Activated CD4-positive, alpha-beta T cell treated with anti-CD3 and anti-CD28 coated beads, Interleukin-2, amount 50 U/mL, for 24 hours (primary cell): ENCODE measurements at places on chromosomes 2 and 18.

GRCh38 chr2:226339616-226340015, 460.0 kb downstream of the IRS1 start:
- no peak for DNase-seq

DNA sequence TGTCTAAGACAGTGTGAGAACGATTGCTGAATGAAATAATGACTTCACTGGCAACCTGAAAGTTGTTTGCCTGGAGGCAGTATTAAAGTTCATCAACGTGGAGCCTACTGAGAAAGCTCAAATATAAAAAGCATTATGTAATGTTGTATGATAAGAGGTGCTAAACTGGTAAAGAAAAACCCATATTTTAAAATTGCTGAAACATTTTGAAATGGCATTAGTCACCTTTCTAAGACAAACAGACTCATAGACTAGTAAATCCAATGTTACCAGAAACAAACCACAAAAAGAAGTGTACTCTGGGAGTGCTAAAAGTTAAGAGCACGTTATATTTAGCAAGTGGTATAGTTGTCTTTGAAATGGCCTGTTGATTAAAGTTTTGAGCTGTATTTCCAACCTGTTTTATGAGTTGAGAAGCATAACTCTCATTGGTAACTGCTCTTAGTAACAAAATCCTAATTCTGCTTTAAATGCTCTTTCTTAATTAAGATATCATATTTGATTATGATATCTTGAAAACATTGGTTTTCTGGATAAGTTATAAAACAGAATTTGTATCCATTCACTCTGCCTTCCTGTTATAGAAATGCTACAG, 62.7 kb downstream of the CYP1B1 start:
- no peak for DNase-seq

DNA sequence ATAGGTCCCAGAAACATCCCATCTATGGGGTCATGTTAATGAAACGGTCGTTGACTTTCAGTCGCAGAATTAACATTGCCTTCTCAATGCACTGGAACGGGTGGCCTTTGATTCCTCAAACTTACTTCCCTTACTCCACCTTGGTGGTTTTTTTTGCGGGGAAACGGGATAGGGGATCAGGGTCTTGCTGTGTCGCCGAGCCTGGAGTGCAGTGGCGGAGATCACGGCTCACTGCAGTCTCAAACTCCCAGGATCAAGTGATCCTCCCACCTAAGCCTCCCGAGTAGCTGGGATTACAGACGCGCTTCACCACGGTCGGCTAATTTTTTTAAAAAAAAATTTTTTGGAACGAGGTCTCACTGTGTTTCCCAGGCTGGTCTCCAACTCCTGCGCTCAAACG, 754 bp downstream of the ATG16L1 start:
- no peak for DNase-seq

DNA sequence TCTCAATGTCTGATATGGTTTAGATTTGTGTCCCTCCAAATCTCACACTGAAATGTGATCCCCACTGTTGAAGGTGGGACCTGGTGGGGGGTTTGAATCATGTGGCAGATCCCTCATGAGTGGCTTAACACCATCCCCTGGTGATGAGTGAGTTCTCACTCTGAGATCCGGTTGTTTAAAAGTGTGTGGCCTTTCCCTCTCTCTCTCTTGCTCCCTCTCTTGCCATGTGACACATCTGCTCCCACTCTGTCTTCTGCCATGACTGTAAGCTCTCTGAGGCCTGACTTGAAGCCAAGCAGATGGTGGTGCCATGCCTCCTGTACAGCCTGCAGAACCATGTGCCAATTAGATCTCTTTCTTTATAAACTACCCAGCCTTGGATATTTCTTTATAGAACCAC, 108.8 kb downstream of the RBMS1 start:
- no peak for DNase-seq

GRCh38 chr2:26640331-26640745, 828 bp downstream of the CIB4 start:
- no peak for DNase-seq

GRCh38 chr2:79695248-79695647, 182.4 kb downstream of the CTNNA2 start:
- no peak for DNase-seq

- DNase-seq = no peak
These were observed 27.6 kb downstream of the SLC40A1 start for GRCh38 chr2:189552991-189553404.

- DNase-seq = no peak
These were observed 223.2 kb upstream of the COPS8 start for GRCh38 chr2:236862526-236862925.

GRCh38 chr2:102892698-102893310, 131.0 kb downstream of the TMEM182 start:
- no peak for DNase-seq

GRCh38 chr2:96109361-96109680, 7.0 kb downstream of the ADRA2B start:
- DNase-seq = no peak

DNA sequence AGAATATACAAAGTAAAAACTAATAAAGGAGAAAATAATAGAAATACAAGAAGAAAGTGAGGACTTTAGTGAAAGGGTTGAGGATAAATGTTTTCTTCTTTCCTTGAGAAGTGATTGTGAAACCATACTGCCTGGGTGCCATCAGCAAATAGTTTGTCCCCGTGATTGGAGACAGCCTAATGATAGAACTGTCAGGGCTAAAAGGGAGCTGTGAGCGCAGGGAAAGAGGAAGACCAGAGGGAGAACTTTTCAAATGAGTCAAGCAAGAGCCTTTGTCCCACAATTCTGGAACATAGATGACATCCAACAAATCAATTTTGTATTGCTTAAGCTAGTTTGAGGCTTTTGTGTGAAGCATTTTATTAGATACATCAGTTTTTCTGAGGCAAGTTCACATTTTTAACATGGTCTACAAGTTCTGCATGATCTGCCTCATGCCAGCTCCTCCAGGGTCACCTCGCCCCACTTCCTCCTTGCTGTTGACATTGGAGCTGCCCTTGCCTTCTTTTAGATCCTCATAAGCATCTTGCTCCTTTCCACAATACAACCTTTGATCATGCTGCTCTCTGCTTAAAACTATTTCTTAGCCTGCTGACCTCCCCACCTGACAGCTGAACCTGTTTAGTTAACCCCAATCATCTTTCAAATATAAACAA, 213.4 kb upstream of the REG3G start:
- DNase-seq = no peak

DNA sequence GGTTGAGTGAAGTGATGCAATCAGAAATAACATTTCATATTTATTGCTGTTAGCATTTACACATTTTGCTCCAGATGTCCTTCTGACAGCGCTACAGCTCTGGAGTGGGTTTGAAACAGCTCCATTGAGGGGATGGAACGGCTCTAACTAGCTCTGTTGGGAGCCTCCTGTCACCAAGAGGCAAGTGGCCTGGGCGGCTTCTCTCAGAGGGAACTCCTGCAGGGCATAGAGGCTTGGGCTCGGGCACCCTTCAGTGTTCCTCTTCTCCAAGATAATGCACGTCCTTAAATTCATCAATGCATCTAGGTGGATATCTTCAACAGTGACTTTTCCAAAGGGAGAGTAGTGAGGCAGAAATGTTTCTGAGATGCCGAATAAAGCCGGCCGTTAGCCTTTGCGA, 122.5 kb downstream of the CNTNAP5 start:
- no peak for DNase-seq

GRCh38 chr2:120626566-120626965, 109.1 kb upstream of the GLI2 start:
- DNase-seq = no peak

- DNase-seq = no peak
These were observed 40.1 kb downstream of the RHOB start for GRCh38 chr2:20487030-20487391.

DNA sequence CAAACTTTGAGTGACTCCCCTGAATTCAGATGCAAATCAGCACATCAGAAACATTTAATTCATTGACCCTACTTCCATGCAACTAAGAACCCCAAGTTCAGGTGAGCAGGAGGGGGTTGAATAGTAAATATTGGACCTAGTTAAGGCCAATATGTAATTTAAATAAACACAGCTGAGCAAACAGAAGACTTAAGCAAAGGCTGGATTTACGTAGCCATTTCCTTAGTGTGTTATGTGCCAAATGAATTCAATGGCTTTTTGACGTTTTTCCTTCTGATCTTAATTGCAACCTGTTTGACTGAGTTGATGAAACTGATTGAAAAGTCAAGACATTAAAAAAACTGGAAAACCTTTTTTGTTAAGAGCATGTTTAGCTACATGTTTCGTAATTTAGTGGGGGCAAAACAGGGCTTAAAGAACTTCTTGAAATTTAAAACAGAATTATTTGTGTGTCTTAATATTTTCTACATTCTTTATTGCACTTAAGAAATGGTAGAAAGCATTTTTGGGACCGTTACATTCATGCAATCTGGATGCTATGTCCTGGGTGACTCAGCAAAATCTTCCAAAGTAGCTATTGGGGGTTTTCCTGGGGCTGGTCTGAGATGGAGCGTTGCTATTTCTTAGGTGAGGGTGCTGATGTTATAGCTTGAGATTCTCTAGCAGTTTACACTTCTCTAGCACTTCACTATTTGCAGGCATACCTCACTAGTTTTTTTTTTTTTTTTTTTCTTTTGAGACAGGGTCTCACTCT, 25.5 kb upstream of the KCNE4 start:
- no peak for DNase-seq

DNA sequence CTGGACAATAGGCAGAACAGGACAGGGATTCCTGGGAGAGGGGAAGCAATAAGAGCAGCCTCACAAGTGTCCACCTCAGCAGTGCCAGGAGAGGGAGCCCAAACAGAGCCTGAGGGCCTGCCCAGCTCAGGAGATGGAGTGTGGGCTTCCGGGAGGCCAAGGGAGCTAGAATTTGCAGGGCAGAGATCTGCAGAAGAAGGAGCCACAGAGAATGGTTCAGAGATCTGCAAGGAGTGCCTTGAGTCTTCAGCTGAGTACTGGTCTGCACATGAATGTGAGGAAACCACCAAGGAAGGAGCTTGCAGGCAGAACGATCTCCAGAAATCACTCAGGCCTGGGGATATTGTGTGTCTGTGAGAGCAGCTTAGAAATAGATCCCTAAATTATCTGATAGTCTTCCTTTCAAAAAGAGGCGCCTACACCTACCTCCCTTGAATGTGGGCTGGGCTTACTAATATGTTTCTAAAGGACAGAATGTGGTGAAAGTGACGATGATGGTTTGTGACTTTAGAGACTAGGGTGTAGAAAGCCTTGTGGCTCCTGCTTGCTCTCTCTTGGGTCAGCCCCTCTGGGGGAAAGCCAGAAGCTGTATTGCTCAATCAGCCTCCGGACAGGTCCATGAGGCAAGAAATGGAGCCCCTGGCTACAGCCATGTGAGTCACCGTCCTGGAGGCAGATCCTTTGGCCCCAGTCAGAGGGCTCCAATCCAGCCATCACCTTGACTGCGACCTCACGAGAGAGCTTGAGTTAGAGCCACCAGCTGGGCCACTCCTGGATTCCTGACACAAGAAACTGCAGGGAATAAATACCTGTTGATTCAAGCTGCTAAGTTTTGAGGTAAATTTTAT, 7.6 kb upstream of the LPIN1 start:
- no peak for DNase-seq

DNA sequence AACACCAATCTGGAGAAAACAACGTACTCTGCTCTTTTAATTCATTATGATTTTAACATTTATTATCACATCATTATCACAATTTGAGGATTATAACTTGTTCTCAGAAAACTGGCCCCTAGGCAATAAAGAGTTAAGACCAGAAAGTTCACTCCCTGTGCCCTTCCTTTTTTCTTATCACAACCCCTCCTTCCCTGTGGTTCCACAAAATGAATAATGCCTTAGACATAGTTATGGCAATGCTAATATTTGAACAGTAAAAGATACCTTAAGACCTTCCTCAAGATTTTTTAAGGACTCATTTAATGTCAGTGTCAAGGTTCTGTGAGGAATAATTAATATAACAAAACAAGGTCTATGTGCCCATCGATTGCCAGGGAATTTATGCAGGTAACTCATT, 596.2 kb downstream of the ARHGAP15 start:
- DNase-seq = no peak

GRCh38 chr2:240595381-240596079, 9.0 kb downstream of the CAPN10 start:
- peak; percentile 18 for DNase-seq

GRCh38 chr2:2775018-2775417, 443.9 kb upstream of the MYT1L start:
- DNase-seq = no peak

GRCh38 chr2:65388051-65388531, 44.3 kb downstream of the SPRED2 start:
- DNase-seq = no peak

- DNase-seq = no peak
These were observed 64.8 kb upstream of the GALNT5 start for GRCh38 chr2:157192445-157193423.

DNA sequence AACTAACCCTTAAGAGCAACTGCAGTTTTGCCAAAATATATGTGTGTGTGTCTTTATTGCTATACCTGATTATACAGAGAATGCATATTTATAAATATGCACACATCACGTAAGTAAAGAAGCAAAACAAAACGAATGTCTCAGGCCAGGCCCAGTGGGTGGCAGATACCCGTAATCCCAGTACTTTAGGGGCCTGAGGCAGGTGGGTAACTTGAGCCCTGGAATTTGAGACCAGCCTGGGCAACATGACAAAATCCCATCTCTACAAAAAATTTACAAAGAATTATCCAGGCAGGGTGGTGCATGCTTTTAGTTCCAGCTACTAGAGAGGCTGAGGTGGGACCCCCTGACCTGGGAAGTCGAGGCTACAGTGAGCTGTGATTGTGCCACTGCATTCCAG, 745.3 kb downstream of the SATB2 start:
- no peak for DNase-seq

- no peak for DNase-seq
These were observed 231.5 kb downstream of the SRBD1 start for GRCh38 chr2:45379399-45380087.

- no peak for DNase-seq
These were observed 3.2 kb downstream of the UBXN4 start for GRCh38 chr2:135744760-135745314.

DNA sequence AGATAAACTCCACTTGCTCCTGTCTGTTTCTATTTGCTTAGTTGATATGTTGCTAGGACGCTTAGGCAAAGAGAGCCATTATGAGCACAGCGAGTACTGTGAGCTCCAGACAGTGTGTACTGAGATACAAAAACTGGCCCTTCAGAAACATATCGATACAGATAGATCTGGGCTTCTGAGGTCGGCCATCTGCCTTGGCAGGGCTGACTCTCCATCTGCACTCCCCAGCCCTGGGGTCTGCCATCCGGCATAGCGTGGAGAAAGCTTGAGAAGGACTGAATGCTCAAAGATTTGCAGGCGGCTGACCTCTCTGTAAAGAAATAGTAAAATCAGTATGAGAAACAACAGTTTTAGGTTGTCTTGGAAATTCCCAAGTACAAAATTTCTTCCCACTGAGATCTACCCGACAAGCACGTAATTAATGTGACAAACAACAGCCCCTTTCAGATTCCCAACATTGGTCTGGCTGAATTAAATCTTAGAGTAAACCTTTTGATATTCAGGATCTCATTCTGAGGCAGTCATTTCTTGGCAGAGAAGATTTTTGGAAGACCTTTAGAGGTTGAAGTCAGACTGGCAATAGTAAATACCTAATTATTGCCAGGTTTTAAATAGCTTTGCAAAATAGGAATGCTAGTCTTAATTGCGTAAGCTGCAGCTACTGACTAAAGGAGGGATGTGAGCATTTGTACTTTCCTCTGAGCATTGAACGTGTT, 127.4 kb downstream of the CHST9 start:
- no peak for DNase-seq
